Cerebellum (tissue), 4 donors: ENCODE measurements at places on chromosomes 6 and 20.

GRCh38 chr6:134814076-134814695, 135.7 kb downstream of the ALDH8A1 start:
- DNase-seq, result no peak

DNA sequence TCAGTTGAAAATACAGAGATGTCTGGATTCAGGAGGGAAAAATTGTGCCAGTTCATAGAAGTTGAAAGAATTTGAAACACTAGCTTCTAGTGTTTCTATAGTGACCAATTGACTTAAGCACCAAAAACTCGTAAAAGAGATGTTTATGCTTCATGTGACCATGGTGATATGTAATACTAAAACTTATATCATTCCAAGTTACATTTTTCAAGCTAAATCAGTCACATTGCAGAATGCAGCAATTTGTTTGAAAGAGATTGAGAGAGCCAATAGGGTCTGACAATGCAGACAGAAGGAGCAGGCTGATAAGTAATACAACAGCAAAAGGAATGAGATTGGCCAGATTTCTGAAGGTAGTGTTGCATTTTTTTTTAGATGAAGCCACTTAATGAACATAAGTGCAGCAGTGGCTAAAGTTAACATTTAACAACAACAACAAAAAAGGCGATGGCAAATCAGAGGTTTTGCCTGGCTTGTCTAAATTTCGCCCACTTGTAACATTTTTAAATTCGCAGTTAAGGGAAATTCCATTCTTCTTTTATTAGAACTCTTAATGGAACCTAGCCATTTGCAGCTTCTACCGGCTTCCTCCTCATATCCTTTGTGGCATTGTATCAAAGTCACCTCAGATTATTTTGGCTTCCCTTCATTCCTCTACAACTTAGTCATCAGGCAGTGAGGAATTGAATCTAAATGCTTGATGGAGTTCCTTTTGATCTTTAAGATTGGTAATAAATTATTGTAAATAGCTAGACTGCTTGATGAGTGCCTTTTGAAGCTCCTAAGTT, 484.0 kb upstream of the SOX4 start:
- no peak for DNase-seq

- no peak for DNase-seq
Observed at GRCh38 chr6:114096561-114097172, 125.7 kb upstream of the HDAC2 start.

GRCh38 chr6:48188158-48188557, 77.2 kb upstream of the PTCHD4 start:
- no peak for DNase-seq

GRCh38 chr6:106247733-106248132, 77.8 kb downstream of the ATG5 start:
- DNase-seq, result no peak
